Effector CD8-positive, alpha-beta T cell (primary cell): ENCODE measurements at places on chromosomes 13 and 19.

GRCh38 chr19:37999309-38000213 is 92.6 kb downstream of the SIPA1L3 start:
- DNase-seq, result no peak

- DNase-seq, result no peak
Observed at GRCh38 chr13:33487575-33488243, 202.2 kb upstream of the STARD13 start.

DNA sequence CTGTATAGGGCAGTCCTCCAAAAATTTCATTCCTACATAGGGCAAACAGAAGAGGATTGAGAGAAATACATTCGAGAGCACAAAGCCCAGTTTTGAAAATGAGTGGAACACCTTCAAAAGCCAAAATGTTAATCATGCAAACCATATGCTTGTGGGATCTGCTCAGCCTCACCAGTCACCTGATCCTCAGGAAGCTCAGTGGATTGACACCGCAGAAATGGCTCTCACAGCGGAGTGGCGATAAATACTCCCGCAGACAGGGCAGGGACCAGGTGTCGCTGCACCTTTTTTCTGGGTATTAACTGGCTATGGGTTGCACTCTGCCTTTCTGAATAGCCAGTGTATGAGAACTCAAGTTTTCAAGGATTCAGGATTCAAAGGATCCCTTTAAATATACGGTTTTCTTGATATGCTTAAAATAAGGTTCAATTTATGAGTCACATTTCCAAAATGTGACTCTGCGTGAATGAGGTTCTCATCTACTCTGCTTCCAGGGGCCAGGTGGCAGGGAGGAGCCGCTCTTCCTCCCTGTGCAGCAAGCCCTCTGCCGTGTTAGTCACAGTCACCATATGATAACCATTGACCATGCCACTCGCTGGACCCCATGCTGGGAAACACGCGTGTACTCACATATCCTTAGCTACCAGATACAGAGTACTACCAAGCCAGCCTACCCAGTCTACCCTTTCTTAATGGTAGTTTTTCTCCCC is 18.3 kb upstream of the DHRS12 start:
- DNase-seq, result no peak

DNA sequence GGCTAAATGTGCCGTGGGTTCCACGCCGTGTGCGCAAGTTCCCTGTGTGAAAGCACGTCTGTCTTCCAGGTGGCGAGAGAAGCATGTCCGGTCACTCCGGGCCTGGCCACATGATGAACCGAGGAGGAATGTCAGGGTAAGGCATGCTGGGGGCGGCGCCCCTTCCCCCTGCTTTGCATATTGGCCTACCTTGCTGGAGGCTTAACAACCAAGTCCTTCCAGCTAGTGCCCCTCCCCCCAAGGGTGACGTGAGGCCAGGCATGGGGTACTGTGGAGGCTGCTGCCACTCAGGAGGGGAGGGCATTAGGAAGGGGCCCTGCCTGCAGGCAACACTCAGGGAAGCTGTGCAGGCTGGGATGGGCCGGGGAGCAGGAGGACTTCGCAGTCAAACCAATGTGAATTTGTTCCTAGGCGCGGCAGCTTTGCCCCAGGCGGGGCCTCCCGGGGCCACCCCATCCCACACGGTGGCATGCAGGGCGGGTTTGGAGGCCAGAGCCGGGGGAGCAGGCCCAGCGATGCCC is 12.5 kb downstream of the MICOS13 start:
- no peak for DNase-seq

DNA sequence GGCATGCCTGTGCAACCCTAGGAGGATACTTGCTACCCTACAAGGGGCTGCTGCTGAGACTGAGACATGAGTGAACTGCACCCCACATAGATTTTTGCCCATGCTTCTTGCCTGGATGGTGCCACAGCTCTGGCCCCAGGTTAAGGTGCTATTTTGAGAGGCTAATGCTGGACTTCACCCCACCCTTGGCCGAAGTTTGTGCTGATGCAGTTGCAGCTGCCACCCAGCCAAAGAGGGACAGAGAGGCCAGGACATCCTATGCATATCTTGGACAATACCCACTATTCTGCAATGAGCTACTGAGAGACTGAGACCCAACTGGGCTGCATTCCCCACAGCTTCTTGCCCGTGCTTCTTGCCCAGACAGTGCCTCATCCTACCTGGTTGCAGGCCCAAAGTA is 34.6 kb downstream of the NHLRC3 start:
- DNase-seq, result no peak

DNA sequence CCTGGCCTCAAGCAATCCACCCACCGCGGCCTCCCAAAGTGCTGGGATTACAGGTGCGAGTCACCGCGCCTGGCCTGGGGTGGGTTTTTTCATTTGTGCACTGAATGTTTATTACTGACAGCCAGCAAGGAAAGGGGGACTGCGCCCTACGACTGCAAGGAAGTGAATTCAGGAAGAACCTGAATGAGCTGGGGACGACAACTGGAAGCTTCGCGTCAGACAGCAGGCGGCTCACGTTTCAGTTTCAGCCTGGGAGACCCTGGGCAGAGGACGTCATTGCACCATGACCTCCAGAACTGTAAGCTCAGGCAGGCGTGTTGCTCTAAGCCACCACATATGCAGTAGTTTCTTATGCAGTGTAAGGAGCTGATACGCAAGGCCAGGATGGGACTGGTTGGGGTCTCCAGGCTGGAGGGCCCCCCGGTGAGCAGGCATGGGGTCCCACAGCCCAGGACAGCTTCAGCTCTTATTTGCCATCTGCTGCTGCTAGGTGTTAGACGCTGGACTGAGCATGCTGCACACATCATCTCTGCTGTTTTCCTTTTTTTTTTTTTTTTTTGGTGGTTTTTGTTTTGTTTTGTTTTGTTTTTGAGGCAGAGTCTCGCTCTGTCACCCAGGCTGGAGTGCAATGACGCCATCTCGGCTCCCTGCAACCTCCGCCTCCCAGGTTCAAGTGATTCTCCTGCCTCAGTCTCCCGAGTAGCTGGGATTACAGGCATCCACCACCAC is 66.6 kb downstream of the GADD45B start:
- no peak for DNase-seq

GRCh38 chr13:92745258-92745657 is 481.3 kb upstream of the GPC6 start:
- DNase-seq, result no peak

DNA sequence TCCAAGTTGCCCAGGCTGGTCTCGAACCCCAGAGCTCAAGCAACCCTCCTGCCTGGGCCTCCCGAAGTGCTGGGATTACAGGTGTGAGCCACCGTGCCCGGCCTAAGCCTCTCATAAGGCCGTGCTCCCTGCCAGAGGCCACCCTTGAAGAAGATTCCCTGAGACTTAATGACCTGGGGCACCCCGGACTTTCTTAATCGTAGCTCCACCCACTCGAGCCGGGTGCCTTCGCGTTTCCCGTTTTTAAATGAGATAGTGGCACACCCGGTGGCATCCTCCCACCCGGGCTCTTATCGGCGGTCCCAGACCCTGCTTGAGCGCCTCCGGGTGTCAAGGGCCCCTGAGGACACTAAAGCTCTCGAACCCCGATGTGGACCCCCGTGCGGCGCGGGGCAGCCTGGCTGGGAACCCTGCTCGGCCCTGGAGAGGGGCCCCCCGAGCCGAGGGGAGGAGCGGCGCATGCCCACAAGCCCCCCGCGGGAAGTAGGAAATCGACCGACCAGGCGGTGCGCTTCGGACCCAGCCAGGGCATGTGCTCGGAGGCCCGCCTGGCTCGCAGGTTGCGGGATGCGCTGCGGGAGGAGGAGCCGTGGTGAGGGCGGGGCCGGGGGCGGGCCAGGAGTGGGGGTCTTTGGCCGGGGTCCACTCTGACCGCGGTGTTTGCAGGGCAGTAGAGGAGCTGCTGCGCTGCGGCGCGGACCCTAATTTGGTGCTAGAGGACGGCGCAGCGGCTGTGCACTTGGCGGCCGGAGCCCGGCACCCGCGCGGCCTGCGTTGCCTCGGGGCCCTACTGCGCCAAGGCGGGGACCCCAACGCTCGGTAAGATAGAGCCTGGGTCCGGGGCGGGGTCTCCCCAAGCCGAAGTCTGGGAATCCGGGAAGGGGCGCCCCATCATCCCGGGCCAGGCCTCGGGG is at the start of gene ANKLE1:
ANKLE1 (plus strand) TSS at position 511 of the 914 bp plus-strand sequence; CDS start at position 531, 20 bp downstream.
- peak; percentile 16 for DNase-seq

DNA sequence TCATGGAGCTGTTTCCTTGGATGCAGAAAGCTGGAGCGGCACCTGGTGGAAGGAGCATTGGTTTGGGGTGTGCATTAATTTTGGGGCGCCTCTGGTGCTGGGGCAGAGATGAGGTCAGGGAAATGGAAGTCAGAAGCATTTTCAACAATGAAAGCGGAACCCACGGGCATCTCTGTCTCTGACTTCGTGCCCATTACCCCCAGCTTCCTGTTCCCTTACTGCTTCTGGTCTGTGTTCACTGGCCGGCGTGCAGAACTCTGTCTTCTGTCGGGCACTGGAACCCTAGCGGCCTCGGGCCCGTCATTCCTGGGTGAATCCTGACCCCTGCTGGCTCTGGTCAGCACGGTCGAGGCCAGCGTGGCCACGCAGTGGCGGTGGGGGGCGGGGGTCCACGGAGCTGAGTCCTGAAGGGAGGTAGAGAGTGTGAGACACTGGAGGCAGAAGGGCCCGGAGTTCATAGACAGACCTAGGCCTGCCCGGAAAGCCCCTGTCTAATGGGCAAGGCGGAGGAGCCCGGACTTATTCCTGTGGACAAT is 7.9 kb upstream of the LINGO3 start:
- no peak for DNase-seq

- no peak for DNase-seq
Observed at GRCh38 chr13:99376132-99376531, 68.9 kb upstream of the GPR183 start.

- DNase-seq, result no peak
Observed at GRCh38 chr19:44401139-44402115, at the start of gene ZNF285. TSS of gene ZNF285 (minus strand) at chr19:44401608. CDS start at chr19:44397213, 4,395 bp downstream.

DNA sequence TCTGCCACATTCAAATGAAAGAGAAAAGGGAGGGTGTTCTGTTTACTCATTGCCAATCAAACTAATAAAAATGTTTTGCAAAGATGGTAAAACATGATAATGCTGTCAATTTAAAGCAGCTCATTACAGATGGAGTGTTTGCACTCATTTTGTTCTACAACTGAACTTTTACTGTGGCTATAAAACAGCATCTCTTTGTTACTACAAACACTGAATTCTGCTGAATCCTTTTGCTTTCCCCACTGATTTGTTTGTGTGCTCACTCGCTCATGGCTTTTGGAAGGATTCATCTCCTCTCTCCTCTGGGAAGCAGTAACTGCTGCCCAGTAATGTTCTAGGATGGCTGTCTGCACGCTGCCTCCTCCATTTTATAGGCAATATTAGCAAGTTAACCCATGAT is 434.5 kb downstream of the PCDH9 start:
- DNase-seq, result no peak
